Neural progenitor cell (in vitro differentiated cells): ENCODE measurements at places on chromosomes 5 and 9. TPM values are rescaled to one million over a fixed set of nuclear protein-coding genes. Genes with fewer than 3 reads are reported as not detected.

DNA sequence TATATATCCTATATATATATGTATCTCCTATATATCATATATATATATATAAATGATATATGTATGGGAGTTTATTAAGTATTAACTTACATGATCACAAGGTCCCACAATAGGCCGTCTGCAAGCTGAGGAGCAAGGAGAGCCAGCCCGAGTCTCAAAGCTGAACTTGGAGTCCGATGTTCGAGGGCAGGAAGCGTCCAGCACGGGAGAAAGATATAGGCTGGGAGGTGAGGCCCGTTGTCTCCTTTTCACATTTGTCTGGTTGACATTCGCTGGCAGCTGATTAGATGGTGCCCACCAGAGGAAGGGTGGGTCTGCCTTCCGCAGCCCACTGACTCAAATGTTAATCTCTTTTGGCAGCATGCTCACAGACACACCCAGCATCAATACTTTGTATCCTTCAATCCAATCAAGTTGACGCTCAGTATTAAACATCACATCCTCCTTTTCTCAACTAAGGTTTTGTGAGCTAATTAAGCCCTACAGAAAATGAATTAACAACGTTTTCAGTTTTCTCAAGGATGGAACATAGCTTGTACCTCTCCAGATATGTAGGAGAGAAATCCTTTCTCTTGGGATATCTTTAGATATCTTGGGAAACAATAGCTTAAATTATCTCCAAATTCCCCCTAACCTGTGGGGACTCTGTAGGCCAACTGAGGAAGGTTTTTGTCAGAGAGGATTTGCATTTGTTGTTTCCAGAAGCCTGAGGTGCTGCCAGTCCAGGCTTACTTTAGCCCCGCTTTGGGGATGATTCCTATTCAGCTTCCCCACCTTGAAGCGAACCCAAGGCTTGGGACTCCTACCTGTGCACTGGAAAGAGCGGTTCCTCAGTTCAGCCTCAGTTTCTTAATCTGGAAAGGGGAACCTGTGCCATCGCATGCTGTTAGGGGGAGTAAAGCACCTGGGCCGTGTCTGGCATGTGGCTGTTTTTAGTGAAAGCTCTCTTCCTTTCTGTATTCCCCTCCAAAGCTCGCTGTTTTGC lies 163.2 kb downstream of the CACNA1B start:
- H3K4me1 ChIP-seq: no peaks in the 10 kb centered on the region
- no peaks in the 10 kb centered on the region for H3K36me3 ChIP-seq
- no peaks in the 10 kb centered on the region for H3K27me3 ChIP-seq
- no peak overlapping the region for H3K27ac ChIP-seq

DNA sequence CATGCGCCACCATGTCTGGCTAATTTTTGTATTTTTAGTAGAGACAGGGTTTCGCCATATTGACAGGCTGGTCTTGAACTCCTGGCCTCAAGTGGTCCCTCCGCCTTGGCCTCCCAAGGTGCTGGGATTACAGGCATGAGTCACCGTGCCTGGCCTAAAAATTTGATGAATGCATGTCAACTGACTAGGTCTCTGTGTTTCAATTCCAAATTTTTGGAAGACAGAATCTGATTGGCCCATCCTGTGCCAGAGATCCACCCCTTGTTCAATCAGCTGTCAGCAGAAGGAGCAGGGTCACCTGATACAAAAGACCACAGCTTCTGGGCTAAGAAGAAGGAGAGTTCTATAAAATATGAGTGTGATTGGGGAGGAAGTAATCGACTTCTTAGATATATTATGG lies 43.5 kb upstream of the COL15A1 start:
- DNase-seq: no peak
- no peaks in the 10 kb centered on the region for H3K4me1 ChIP-seq
- no peak overlapping the region for H3K27ac ChIP-seq
- no peaks in the 10 kb centered on the region for H3K27me3 ChIP-seq
- no peak overlapping the region for H3K4me3 ChIP-seq

DNA sequence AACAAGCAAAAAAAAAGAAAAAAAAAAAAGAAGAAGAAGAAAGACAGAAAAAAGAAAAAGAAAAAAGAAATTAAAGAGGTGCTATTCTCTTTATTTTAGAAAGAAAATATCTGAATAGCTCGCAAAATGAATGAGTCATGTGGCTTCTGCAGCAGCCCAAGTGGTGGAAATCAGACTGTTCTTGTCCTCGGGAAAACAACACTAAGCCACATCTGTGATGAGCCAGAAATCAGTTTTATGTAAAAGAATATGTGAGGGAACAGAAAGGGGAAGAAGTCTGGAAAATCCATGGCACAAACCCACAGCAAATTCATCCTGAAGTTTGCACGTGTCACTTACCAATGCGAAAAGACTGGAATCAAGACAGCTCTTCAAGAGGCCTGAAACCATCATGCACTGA lies 118.7 kb upstream of the GAS1 start:
- H3K4me1 ChIP-seq: no peaks in the 10 kb centered on the region
- H3K27me3 ChIP-seq: no peaks in the 10 kb centered on the region
- H3K4me3 ChIP-seq: no peak overlapping the region
- no peak overlapping the region for H3K27ac ChIP-seq
- DNase-seq: no peak

HINT1 gene
- 209 and 300 TPM in 2 replicates for total RNA-seq

DNA sequence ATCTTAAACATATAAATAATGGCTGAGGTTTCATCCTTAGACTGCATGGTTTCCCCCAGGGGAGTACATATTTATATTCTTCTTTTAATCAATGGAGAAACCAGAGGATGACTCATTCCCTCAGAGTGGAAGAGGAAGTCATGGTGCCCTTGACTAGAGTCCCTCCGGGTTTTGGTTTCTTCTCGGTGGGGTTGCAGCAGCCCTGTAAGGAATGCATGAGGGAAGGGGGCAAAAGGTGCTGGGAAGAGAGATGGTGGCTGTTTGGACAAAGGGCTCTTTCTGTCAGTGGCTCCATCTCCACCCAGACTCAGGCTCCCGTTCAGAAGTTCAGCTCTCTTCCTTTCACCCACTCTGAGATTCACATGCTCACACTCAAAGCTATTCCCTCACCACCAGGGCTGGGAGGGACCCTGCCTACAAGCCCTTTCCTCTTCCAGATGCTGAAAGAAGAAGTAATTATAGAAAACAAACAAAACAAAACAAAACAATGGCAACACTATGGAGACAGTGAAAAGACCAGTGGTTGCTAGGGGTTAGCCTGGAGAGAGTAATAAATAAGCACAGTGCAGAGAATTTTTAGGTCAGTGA lies 129.8 kb upstream of the IL12B start:
- no peak for DNase-seq
- no peaks in the 10 kb centered on the region for H3K27me3 ChIP-seq
- no peaks in the 10 kb centered on the region for H3K36me3 ChIP-seq
- H3K4me3 ChIP-seq: no peak overlapping the region
- H3K27ac ChIP-seq: no peak overlapping the region

- no peak for DNase-seq
- peaks cover 18% of the 10 kb centered on the region for H3K4me1 ChIP-seq
- H3K27ac ChIP-seq: no peak overlapping the region
These were observed 10.3 kb downstream of the FXN start for GRCh38 chr9:69045821-69046220.
